ENCODE measurements at places on chromosomes 1 and 21.
A peak's percentile ranks its signal among the peaks of the same experiment; 100 is the strongest.

GRCh38 chr1:77048615-77049005, 170.6 kb downstream of the PIGK start:
- no peak for DNase-seq

DNA sequence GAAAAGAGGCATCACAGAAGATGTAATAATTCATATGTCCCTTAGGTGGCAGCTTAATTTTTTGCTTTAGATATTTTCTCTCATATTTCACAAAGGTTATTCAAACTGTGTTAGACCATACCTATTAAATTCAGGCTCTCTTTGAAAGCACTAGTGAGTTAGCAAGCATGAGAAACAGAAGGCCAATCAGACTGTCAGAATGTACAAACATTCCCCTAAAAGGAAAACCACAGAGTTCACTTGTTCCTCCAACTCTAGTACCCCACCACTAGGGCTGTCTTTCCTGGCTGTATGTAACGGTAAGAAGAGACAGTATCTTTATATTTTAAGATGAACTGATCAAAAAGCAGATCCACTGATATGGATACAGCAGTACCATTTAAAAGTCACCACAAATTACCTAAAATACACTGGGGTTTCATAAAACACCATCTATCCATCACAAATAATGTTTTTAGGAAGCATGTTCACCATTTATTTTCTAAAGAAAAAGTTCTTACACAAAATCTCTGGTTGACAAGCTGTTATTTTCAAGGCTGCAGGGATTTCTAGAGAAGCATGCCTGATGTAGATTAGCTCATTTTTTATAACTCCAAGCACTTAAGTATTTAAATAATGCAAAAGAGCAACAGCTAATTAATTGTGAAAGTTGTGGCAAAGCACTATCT, 1.8 kb downstream of the ARPC5 start:
- DNase-seq: no peak

DNA sequence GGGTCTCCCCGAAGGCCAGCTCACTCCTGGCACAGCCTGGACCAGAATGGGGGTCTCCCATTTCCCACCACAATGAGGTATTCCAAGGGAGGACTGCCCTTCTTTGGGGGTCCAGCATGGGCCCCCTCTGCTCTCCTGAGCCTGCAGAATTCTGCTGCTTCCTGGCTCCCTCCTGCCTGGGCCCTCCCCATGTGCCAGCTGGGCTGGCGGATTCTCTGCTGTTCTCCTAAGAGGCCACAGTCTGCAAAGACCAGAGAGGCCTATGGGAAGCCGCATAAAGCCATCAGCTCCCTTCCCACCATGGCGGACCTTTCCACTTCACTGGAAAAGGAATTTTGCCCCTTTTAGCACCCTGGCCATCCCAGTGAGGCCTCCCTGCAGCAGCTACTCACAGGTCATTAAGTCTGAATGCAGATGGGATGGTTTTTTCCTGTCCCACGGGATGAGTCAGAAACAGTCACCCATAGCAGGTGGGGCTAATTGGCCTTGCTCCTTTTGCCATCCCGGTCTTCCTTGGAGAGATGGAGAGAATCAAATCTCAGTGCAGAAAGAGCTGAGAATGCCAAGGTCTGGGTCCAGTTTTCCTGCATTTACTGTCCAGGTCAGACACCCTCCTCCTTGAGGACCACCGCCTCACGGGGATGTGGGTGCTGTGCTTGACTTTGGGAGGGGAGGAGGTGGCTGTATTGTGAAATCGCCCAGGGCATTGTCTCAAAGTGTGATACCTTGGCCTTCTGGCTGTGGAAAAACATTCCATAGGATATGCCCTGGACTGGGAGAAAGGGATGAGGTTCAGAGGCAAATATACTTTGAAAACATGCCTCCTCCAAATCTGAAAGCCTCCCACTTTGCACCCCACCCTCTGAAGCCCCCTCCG, 23.2 kb downstream of the MYBPH start:
- peak; percentile 29 for DNase-seq

GRCh38 chr1:44941424-44942324, 44.7 kb downstream of the EIF2B3 start:
- no peak for DNase-seq

GRCh38 chr21:39016740-39017315, 166.4 kb downstream of the PSMG1 start:
- DNase-seq: no peak

DNA sequence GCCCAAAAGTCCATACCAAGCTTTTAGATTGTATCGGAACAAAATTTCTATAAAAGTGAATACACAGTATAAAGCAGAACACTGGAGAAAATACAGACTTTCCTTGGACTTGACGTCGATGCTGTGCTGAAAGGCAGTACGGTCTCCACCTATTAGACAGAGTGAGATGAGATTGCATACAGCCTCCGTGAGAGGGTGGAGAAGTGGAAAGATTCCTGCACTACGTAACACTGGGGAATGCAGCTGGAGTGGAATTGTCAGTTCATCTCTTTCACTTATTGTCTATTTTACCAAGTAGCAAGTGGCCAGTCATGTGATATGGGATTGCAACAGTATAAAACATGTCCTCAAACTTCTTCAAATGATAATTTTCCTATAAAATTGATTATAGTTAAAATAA, 209.5 kb downstream of the ZP4 start:
- no peak for DNase-seq

DNA sequence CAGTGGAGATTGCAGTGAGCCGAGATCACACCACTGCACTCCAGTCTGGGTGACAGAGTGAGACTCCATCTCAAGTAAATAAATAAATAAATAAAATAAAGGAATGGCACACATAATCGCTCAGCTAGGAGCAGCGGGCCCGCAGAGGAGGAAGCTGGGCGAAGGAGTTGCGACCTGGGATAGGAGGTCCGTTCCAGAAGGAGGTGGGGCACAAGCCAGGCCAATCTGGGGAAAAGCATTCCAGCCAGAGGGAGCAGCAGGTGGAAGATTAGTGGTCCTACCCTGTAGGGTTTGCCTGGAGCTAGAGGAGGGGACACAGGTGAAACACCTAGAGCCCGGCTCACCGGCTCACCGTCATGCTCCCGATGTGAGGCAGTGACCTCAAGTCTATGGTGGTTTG, 40.3 kb upstream of the CASZ1 start:
- no peak for DNase-seq

DNA sequence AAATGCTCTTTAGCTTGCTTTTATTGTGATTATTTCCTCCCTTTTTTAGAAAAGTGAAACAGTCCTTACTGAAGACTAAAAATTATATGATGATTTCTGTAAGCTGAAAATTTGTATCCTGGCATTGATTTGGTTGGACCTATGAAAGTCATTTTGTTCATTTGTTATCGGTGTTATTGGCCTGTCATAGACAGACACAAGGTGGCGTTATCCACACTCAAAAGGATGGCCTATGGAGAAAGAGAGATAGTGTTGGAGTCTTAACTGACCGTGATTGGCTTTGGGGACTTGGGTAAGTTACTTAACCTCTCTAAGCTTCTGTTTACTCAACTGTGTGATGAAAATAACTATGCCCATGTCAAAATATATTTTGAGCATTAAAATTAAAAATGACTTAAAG, 203.6 kb upstream of the CHODL start:
- DNase-seq: peak; percentile 63

DNA sequence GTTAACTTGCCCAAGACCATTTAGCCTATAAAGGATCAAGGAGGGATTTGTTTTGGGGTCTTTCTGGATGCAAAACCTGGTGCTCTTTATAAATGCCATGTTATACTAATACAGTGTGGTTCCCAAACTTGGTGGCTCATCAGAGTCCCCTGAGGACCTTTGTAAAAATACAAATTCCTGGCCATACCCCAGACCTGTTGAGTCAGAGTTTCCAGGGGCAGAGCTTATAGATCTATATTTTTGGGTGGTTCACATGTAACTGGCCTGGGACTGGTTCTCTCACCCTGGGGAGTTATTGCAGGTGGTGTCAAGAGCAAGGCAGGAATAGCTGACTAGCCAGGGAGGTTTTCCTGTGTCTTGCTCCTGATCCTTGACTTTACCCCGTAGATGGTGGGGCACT, 136.9 kb upstream of the HNRNPU start:
- DNase-seq: no peak

- DNase-seq: no peak
Measured at GRCh38 chr21:34158866-34159835, 85.8 kb downstream of the MRPS6 start.

- DNase-seq: no peak
Measured at GRCh38 chr1:54876814-54877213, 10.2 kb downstream of the DHCR24 start.

- no peak for DNase-seq
Measured at GRCh38 chr1:53319296-53320101, 8.4 kb downstream of the LRP8 start.

GRCh38 chr1:12296016-12296415, 66.2 kb downstream of the VPS13D start:
- no peak for DNase-seq

GRCh38 chr1:36693161-36693525, 210.4 kb upstream of the CSF3R start:
- no peak for DNase-seq

GRCh38 chr1:93111065-93111464, 32.0 kb downstream of the MTF2 start:
- no peak for DNase-seq

DNA sequence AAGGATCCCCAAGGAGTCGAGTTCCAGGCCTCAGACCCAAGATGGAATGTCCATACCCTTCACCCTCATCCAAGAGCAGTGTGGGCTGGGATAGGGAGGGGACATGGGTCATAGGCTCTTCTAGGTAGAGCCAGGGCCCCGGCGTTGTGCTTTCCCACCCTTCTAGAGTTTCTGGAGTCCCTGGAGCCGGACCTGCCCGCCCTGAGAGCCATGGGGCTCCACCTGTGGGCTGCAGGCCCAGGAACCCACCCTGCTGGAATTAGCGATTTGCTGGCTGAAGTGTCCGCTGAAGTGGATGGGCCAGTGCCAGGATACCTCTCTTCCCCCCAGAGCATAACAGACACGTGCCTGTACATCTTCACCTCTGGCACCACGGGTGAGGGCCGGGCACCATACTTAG, 1.1 kb downstream of the SLC27A3 start:
- no peak for DNase-seq

- DNase-seq: peak; percentile 14
Measured at GRCh38 chr1:204975568-204976235, 67.3 kb upstream of the CNTN2 start.

- peak; percentile 76 for DNase-seq
Measured at GRCh38 chr21:41316200-41317062, at the start of gene FAM3B. Gene FAM3B (plus strand): TSS chr21:41316801. CDS start chr21:41316880, 79 bp downstream.

All from NCI-H345 (cell line).